ENCODE measurements at places on chromosomes 4 and X.

DNA sequence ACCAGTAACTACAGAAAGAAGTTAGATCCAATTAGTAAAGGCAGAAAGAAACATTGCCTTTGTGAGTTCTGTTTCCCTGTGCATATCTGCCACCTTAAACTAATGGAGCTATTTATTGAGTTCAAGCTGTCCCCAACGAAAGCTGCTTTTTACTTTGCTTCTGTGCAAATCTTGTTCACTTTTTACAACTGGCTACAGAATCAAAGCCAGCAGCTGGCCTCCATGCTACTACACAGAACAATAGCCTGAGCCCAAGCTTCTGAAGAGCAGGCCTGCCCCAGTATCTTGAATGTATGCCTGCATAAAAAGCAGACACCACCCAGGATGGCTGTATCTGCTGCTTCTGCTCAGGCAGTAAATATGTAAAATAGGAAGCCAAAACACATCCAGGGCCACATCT lies 28.1 kb downstream of the ANK2 start:
- no peak for DNase-seq

GRCh38 chr4:158268553-158268952 lies 58.3 kb downstream of the TMEM144 start:
- DNase-seq: no peak

GRCh38 chr4:71095545-71095944 lies 102.1 kb downstream of the DCK start:
- no peak for DNase-seq

GRCh38 chr4:8646296-8647093 lies 53.9 kb downstream of the CPZ start:
- DNase-seq: no peak

DNA sequence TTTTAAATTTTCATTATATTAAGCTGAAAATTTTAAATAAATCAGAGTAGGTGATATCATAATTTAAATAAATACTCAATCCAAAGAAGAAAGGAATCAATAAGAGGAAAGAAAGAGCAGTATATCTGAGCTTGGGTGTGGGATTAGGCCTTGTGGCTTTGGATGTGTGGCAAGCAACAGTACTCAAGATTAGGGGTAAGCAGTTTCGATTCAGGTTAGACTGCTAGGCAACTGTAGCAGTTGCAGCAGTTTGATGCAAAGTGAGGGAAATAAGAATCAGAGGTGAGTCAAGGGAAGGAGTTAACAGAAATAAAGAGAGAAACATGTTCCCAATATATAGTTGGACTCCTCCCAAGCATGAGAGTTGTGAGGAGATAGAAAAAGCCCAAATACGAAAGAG lies 599.6 kb upstream of the KLHL4 start:
- no peak for DNase-seq

GRCh38 chrX:96453139-96453538 lies 231.5 kb upstream of the DIAPH2 start:
- no peak for DNase-seq

DNA sequence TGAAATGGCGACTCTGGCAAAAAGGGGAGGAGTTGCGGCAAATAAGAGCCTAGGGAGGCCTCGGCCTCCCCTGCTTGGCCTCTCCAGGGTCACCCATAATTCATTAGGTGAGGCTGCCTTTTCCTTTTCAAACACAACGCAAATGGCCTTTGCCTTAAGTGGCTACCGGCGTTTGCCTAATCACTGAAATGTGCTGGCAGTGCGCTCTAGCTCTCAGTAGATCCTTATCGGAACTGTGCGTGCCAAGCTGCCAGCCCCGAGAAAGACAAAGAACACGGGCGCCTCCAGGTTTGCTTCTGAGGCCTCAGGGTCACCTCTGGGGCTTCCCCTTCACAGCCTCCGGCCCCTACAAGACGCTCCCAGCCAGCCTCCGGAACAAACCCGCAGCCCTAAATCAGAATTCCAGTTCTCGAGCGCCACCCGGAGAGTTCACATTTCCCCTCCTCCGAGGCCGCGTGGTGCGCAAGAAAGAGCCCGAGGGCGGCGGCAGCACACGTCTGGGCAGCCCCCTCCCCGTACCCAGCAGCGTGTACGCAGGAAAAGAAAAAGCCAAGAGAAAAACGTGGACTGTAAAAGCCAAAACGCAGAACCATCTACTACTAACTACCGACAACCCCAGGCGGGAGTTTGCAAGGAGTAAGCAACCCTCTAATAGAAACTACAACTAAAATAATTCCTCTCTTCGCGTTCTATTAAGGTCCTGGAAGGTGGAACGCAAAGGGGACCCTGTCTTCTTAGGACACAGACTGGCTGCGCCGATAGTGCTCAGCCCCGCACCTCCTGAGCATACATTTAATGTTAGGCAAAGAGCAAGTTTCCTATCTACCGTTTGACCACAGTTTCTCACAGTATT lies 76.5 kb upstream of the BCOR start:
- no peak for DNase-seq

DNA sequence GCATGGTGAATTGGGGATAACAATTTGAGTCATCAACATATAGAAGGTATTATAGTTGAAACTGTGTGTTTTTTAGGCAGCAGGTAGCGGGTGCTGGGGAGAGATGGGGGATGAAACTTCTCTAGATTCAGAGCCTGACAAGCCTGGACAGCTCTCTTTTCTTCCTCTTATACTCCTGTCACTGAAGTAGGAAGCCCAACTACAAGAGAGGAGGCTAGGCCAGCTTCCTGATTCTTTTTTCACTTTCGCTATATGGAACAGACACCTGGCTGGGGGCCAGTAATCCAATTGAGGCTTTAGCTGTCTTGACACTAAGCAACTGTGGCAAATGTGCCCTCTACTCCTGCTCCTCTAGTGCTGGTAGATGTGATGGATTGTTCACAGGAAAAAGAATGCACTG lies 69.2 kb downstream of the PHKA1 start:
- DNase-seq: no peak

DNA sequence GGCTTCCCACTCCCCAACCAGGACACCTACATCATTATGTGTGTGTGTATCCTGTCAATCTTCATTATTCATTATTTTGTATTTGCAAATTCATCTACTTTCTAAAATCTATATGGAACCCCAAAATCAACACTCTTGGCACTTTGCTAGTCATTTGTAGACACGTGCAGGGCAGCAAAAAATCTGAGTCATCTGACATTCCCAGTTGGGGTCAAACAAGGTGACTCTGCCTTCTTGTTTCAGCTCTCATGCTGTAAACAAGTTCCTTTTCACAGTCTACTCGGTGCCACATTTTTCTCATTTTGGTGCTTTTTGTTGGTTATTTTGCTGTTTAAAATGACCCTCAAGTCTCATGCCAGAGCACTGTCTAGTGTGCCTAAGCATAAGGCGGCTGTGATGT lies 5.9 kb downstream of the MRFAP1L1 start:
- no peak for DNase-seq

GRCh38 chr4:113641025-113641431 lies 120.5 kb downstream of the CAMK2D start:
- no peak for DNase-seq

- DNase-seq: no peak
Observed at GRCh38 chrX:12722314-12722713, 68.9 kb upstream of the PRPS2 start.
